Fibroblast of gingiva (primary cell): ENCODE measurements at places on chromosomes 4 and X.

DNA sequence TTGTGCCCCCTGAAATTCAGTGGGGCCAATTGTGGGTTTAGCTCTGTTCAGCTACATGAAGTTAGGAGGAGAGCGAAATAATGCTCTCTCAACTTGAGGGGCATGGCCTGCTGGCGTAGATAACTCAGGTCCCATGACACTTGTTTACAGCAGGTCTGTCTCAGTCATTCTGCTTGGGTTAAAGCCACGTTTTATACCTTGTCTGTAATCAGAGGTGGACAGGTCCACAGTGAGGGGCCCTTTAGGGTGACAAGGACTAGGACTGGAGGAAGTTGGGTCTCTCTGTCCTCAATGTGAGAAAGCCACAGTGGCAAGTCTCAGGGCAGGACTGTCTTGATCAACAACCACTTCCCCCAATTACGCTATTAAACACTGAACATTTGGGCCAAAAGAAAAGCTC is 49.0 kb downstream of the PDHA1 start:
- no peak for DNase-seq

DNA sequence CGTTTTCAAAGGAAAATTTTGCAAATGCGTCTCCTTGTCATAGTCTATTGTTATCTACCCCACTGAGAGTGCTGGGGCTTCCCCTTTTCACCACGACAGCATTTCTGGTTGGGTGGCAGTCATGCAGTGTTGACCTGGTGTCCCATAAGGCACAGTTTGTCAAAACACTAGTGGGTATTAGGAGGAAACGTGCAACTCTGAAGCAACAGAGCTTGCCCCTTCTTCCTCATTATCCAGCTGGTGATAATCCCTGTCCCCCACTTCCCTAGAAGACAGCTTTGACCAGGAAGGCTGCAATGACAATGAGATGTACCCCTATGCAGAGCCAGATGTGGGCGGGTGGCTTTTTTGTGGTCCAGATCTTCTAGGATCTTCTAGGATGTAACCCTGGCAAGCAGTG is 1.8 kb downstream of the TBC1D1 start:
- DNase-seq = no peak

DNA sequence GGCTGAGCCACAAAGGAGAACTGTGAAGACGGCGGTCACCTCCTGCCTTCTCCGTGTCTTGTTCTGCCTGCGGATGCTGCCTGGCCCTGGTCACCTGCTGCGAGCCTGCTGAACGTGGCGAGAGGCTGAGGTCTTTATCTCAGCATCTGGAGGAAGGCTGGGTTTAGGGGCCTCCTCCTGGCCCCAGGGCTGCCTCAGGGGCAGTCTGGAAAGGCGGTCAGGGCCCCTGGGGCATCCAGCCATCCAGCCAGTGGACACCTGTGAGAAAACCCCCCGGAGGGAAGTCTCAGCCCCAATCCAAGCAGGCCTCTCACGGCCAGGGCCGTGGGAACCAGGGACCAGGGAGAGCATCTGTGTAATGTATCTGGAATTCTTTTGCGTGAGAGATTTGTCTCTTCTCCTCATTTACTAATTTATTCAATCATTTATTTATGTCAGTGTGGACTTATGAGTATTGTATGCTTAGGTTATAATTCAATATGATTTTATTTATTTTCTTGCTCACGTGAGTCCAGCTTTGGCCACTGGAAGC is 11.3 kb downstream of the PDE6B start:
- DNase-seq = no peak

DNA sequence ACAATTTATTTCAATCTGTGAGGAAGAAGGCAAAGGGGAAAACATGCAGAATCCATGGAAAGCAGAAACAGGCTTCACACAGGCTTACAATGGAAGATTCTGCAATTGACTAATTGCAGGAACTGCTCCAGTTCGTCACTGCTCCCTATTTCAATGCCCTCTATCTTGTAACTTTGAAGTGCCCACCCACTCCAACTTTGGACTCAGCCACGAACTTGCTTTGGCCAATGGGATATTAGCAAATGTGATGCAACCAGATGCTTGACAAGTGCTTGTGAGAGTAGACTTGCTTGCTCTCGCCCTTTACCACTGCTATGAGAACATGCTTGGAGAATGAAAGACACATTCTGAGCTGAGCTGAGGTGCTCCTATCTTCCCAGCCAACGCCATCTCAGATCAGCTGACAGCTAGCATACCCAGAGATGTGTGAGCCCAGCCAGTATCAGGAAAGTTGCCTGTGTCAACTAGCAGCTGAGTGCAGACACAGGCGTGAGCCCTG is 105.7 kb upstream of the PTCHD1 start:
- DNase-seq = no peak

- DNase-seq = no peak
Observed at GRCh38 chr4:104930298-104930697, 216.4 kb upstream of the TET2 start.

DNA sequence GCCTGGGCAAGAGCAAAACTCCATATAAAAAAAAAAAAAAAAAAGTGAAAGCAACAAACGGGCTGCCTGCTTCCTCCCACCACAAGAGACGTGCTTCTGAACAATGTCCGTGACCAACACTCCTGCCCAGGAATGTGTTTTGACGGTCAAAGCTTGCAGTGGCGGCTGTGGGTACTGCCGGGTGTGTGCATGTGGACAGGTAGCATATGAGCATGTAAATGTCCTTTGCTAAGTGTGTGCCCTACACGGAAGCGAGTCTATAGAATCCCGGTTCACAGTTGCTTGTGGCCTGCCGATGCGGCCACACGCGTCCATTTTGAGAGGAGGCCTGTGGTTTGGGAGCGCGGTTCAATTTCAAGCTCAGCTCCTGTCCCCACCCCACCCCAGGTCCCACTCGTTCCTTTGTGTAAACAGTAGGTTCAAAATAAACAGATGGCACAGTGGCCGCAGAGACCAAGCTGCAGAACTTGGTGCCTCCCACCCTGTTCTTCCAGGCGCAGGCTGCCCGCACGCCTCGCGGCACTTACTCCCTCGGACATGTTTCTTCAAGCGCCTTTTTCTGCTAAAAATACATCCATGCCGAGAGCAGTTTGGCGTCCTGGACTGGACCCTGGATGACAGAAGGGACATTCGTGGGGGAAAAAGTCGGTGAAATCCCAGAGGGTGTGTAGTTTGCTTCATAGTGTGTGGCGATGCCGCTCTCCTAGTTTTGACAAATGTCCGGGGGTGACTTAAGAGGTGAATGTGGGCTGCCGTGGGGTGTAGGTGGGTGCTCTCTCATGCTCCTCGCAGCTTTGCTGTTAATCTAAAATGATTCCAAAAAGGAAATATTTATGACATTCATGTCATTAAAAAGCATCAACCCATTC is 11.5 kb upstream of the NKX1-1 start:
- DNase-seq = no peak

GRCh38 chrX:47514533-47515235 is 31.7 kb upstream of the ZNF41 start:
- peak; percentile 12 for DNase-seq

GRCh38 chrX:70001708-70002341 is 47.9 kb downstream of the AWAT2 start:
- DNase-seq = no peak

GRCh38 chr4:7787681-7788141 is 151.9 kb downstream of the AFAP1 start:
- no peak for DNase-seq

DNA sequence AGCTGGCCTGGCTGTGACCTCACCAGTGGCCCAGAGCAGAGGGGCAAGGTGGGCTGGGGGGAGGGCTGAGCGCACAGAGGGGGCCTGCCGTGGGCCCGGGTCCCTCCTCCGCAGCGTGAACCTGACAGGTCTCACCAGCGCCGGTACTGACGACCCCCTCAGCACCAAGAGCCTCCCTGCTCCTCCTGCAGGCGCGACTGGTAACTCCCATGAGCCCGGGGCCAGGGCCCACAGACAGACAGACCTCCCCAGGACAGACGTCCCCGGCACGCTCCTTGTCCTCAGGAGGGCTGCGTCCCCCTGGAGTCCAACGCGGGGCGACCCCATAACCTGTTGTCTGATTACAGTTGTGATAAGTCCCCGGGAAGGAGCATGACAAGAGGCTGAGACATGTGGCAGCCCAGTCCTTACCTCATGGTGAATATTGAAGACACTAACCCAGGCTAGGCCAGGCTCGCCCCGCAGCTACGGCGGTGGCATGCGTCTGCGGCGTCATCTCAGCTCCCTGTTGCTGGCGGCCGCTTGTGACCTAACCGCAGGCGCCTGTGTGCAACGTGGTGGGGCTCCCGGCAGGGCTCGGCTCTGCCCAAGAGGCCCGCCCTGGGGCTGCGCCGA is 8.5 kb downstream of the AKAP17A start:
- DNase-seq = no peak

- no peak for DNase-seq
Observed at GRCh38 chrX:18075603-18076002, 145.1 kb downstream of the BEND2 start.

DNA sequence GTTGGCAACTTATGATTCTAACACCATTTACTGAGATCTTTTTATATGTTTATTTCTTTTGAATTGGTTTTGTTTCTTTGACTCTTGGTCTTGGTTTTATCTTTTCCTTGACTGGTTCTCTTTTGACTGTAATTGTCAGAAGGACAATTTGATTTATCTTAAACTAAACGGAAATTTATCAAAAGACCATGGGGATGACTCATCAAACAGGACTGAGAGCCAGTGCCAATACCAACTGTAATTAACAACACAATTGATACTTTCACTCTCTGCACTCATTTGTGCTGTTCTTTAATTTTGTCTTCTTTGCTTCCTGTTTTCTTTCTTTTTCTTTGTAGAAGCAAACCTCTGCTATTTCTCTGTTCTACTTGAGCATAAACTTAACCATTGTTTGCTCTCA is 776.8 kb downstream of the CCSER1 start:
- no peak for DNase-seq

DNA sequence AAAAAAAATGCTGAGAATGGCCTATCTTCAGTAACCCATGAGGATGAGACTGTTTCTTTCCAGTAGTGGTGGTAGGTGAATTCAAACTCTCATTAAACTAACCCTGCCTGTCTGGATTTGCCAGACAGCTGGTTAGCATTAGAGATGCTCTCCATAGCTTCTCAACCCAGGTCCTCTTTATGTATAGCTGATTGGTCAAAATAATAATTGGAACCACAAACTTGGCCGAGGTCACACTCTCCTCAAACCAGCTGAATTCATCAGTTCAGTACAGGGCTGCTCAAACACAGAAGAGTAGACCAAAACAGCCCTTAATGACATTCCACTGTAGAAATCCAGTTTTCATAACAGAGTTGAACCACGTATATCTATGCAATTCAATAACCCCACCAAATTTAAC is 85.3 kb downstream of the HCCS start:
- peak; percentile 71 for DNase-seq
